ENCODE measurements at places on chromosomes 5 and 9.
A peak's percentile ranks its signal among the peaks of the same experiment; 100 is the strongest.

DNA sequence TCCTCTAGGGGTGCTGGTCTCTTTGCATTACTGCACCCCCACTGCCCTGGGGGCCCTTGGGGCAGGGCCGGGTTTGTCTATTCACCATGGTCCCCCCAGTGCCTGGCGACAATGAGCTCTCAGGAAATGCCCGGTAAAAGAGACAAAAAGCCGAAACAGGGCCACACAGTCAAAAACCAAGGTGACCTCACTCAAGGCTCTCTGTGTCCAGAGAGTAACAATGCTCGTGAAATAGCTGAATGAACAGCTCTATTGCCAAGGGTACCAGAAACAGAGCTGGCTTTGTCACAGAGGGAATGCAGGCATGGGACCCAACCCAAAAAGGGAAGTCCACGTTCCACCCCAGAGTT is 16.0 kb downstream of the SH3PXD2B start:
- peak; percentile 94 for DNase-seq

DNA sequence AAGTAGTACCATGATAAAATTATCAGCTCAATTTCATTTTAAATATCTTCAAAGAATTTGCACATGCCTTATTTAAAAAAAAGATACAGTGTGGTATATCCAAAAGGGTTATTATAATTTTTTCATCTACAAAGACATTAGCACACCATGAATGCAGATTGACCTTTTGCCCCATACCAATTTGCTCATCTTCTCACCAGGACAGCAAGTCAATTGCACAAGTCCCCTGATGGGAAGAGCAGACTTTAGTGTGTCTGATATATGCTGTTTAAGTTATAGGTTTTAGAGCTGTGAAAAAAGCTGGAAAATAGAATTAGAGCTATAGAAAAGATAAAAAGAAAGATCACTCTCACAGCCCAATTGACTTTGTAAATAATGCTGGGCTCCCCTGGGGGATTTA is 325.8 kb upstream of the CDH6 start:
- DNase-seq, result no peak

- no peak for DNase-seq
These were observed 81.9 kb downstream of the RMI1 start for GRCh38 chr9:84062538-84062937.

GRCh38 chr5:150218693-150219035 is 28.8 kb downstream of the SLC6A7 start:
- no peak for DNase-seq

- no peak for DNase-seq
These were observed 20.4 kb downstream of the GOLPH3 start for GRCh38 chr5:32153723-32154122.

DNA sequence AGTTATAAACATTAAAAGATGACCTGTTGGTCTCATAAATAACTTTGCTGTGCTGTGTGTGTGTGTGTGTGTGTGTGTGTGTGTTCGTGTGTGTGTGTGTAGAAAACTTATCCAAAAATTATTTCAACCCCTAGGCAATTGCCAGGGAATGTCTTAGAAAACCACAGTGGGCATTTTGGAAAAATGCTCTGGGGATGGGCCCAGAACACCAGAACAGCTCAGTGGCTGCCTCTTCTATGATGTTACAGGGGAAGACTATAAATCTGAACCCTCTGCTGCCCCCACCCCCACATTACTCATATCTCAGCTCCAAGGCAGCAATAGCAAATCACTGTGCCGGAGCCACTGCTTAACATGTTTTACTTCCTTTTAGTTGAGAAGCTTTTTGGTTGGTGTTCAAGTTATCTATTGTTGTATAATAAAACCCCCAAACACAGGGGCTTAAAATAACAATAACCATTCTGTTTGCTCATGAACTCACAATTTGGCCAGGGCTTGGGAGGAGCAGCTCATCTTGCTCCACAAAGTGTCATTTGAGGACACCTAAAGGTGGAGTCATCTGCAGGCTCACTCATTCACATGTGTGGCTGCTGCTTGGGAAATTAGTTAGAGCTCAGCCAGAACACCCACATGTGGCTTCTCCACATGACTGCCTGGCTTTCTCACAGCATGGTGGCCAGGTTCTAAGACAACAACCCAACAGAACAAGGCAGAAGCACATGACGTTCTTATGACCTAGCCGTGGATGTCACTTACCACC is 40.4 kb downstream of the ACTBL2 start:
- DNase-seq, result no peak

DNA sequence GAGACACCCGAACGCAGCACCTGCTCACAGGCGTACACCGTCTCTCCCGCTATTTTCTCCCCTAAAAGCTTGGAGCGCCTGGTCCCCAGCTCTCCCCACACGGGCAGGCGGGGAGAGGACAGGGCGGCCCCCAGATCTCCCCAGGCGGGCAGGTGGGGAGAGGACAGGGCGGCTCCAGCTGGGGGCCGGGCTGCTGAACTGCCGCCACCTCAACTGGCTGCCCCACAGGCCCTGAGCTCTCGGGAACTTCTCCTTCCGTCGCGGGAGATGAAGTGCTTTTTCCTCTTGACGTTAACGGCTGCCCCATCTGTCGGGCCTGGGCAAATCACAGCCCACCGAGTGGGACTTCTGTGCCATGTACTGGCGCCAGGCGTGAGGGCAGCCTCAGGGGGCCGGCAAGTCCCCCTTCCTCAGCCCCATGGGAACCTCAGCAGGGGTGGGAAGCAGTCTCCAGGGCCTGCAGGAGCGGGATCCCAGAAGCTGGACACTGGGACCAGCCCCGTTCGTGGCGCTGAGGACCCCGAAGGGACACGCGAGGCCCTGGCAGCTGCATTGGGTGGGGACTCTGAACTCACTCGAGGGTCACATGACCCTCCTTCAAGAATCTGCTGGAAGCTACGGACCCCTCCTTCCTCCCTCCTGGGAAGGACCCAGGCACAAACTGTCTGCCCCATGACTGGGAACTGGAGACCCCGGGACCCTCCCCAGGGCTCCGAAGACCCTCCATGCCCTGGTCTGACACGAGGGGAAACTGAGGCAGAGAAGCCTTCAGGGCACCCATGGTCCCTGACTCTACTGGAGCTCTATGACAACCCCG is 5.7 kb upstream of the EGFL7 start:
- no peak for DNase-seq

GRCh38 chr9:131960311-131960710 is 119.4 kb downstream of the MED27 start:
- DNase-seq, result peak; percentile 60

DNA sequence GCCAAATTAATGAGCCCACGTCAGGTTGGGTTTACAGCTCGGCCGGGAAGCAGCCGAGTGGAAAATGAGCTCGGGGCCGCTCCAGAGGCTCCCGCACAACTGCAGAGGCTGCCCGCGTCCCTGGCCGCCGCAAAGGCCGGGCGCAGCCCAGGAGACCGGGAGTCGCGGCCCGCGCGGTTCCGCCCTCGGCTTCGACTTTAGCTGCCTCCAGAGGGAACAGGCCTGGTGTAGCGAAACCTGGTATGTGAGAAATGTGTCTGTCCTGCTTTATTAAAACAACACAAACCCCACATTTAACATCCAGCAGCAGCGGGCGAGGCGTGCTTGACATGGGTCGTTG is 66.2 kb downstream of the FOXD1 start:
- DNase-seq, result no peak

- no peak for DNase-seq
These were observed 16.5 kb upstream of the SPDL1 start for GRCh38 chr5:169567079-169567478.

DNA sequence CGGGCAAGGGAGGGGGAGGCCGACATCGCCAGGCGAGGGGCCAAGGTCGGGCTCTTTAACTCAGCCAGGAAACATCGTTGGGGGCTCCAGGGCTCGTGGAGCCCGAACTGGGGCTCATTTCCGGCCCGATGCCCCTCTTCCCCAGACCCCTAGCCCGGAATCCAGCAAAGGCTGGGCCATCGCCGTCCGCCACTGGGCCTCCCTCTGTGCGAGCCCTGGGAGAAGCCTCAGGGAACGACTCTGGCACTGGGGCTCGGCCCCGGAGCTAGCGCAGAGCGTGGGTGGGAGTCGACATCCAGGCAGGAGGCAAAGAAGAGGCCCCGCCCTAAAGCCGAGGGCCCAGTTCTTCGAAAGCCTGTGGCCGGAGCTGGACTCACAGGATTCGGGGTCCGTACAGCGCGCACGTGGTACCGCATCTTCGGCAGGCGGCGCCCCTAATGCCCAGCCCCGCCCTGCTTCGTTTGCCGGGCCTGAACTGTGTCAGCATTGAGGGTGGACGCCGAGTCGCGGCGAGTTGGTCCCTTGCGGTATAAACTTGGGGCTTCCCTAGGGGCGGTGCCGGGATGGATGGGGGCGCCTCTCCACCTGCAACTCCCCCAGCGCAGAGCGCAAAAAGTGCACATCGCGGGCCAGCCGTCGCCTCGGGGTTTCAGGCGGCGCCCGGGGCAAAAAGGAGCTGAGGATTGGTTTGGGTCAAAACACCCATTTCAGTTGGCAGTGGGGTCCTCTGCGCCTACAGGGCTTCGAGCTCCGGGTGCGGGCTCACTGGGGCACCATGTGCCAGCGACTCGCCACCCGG is 3.6 kb upstream of the PAX5 start:
- DNase-seq, result no peak

DNA sequence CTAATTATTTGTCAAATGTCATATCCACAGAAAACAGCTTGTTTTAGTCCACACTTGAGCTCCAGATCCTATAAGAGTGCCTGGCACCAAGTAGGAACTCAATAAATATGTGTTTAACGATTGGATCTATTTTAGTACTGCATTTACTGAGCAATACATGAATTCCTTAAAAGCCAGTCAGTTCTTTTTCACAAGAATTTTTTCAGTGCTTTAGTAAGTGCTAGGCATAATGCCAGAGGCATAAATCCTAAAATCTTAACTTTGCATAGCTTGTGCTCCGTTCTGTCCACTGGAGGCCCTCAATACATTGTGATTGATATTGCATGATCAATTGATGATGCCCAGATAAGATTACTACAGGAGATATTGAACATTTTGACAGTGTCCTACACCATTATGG is 67.3 kb upstream of the PCSK5 start:
- no peak for DNase-seq

DNA sequence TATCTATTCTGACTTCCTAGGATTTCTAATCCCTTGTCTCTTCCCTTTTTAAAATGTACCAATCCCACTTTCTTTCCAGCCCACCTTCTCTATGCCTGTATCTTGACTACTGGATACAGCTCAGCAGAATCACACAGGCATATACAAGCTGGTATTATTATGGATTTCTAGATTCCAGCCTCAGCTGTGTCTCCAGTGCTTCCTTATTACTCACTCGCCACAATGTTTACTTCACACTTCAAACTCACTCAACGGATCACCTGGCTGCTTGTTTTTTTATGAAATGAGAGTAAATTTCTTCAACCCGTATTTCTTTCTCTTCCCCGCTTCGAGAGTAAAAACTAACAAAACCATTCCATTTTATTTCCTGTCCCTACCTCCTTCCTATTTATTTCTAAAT is 38.8 kb downstream of the CWC27 start:
- DNase-seq, result no peak

DNA sequence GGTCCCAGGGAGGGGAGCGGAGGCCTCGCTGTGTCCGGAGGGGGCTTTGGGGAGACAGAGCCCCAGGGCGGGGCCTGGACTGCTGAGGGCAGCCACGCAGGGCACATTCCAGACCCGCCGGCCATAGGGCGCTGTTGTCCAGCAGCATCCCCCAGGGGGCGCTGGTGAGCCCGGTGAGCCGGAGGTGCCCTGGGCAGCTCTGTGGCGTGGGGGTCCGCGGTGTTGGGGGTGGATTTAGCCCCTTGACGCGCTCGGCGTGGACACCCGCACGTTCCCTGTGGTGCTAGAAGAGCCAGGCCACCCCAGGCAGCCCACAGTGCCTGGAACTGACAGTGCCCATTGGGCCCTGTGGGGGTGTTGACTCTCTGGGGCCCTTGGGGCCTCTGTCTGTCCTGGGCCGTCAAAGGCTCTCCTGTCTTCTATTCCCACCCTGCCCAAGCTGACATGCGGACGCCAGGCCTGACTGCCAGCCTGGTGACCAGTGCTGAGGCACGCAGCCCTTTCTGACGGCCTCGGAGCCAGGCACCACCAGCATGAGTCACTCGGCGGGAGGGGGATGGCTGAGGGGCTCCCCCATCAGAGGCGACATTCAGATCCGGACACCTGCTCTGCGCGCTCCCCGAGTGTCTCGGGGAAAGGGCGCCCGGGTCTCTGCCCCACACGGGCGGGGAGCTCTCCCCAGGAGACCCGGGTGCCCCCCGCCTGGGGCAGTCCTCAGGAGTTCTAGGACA is 23.9 kb downstream of the TPPP start:
- peak; percentile 98 for DNase-seq

- DNase-seq, result peak; percentile 26
These were observed 13.9 kb upstream of the OSMR start for GRCh38 chr5:38831909-38832308.

GRCh38 chr9:92095236-92095635 is 20.0 kb downstream of the SPTLC1 start:
- no peak for DNase-seq

DNA sequence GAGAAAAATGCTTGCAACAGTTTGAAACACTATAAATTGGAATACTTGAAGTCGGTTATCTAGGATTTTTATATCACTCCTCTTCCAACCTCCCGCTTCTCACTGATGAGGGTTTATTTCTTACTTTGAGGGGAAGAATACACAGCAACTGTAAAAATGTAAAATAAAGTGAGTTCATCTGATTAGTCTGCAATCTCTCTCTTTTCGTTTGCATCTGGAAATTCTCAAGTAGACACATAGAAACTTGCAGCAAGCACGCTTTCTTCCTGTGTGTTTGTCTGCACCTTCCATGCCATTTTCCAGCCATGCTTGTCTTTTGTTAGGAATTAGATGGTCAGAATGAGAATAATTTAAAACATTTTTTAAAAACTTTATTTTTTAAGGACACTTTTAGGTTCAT is 45.1 kb upstream of the TAF11L2 start:
- DNase-seq, result no peak

DNA sequence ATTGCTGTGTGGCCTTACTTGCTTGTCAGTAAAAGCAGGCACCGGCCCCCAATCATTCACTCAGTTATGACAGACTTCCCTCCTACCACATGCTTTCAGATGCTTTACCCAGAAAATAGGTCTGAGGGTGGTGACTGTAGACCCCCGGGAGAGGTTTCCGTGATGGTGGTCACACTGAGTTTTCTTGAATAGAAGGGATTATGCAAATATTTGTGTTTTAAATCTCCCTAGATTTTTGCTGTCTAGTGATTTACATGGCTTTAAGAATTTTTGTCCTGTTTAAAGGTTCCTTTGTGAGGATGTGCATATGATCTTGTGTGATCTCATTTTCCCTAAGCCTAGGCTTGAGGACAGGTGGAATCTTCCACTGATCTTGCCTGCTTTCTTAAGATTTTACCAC is 281.7 kb downstream of the FANCC start:
- no peak for DNase-seq

DNA sequence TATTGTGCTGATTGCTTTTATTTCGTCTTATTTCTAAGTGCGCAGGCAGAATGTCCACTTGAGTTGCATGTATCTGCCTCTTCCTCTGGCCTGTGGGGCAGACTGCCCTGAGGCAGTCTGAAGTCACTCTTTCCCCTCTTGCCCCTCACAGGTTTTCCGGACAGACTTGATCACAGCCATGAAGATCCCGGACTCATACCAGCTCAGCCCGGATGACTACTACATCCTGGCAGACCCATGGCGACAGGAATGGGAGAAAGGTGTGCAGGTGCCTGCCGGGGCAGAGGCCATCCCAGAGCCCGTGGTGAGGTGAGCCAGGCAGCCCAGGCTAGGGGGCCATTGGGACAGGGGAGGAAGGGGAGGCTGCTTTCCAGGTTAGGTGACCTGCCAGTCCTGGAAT is 26.4 kb downstream of the JADE2 start:
- no peak for DNase-seq
